ENCODE measurements at places on chromosomes 2 and 18.

DNA sequence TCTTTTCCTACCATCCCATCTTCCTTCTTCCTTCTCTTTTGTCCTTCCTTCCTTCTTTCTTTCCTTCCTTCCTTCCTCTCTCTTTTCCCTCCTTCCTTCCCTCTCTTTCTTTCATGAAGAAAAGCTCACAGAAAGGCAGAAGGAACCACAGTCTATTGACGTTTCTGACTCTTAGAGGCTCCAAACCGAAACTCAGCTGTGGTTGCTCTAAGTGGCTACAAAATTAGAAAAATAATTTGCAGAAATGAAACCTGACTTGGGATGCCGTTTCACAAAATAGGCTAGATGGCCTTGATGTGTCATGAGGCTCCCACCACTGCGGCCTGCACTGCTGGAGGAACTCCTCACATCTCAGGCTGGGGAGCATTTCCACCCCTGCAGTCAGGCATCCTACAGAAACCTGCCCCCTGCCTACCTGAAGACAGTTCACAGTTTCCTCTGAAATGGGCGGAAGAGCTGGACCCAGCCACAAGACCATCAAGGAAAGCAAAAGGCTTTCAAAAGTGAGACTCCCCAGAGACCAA lies 165.6 kb downstream of the SMAD7 start:
- no peak for DNase-seq

GRCh38 chr2:19759880-19760279 lies 141.9 kb downstream of the TTC32 start:
- DNase-seq, result no peak

DNA sequence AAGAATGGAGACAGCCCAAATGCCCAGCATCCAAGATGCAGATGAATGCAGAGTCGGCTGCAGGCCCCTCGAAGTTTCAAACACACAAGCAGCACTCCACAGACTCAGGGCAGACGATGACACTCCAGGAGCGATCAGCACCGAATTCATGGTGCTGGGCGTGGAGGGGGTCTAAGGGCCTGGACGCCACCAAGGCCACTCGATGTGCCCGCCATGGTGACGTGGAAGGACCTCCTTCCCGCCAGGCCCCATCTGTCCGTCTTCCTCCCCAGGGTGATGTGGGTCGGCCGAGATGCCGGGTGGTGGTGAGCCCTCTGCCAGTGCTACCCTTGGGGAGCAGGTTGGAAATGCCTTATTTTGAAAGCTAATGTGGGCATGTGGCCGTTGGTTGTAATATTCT lies 9.4 kb downstream of the KIF1A start:
- no peak for DNase-seq

DNA sequence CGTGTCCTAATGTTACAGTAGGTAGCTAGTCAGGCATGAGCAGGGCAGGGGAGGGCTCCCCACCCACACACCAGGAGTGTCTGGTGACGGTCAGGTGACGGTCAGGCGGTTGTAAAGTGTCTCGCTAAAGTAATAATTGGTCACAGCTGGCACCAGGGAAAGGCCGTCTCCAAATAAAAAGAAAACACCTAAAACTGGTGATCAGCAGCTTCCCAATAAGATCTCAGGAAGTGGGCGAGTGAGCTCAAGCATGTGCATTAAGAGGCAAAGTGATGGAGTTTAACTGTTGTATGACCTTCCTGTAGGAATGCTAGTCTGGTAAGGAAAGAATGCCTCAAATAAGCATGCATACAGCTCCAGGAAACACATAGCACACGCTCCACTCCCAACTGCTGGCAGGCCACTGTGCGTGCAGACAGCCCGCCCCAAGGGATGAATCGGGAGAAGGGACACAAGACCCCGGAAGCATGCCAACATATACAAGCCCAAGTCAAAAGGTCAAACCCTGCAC lies 177.1 kb downstream of the RNF144A start:
- no peak for DNase-seq

GRCh38 chr2:181313845-181314244 lies 143.3 kb upstream of the ITGA4 start:
- no peak for DNase-seq

- no peak for DNase-seq
Observed at GRCh38 chr2:28161466-28161865, 231.2 kb upstream of the FOSL2 start.

GRCh38 chr2:74745766-74746165 lies 88.2 kb upstream of the HK2 start:
- no peak for DNase-seq

Measured in stimulated activated CD8-positive, alpha-beta memory T cell treated with anti-CD3 and anti-CD28 coated beads, Interleukin-4, amount 100 ng/mL, for 1 hour (primary cell).